ENCODE measurements at places on chromosomes 4 and X. TPM values are rescaled to one million over a fixed set of nuclear protein-coding genes. Genes with fewer than 3 reads are reported as not detected.

The ARR3 gene
- not detected for polyA plus RNA-seq

The ACE2 gene
- 0.07 TPM for polyA plus RNA-seq

The NPY5R gene
- polyA plus RNA-seq = not detected

The GLRB gene
- polyA plus RNA-seq = 0.41 TPM

The ADAMTS3 gene
- 0.09 TPM for polyA plus RNA-seq

Data from foreskin keratinocyte (primary cell).